ENCODE measurements at places on chromosomes 6 and 20. TPM values are rescaled to one million over a fixed set of nuclear protein-coding genes. Genes with fewer than 3 reads are reported as not detected.

Gene SENP6
- 169 TPM for polyA plus RNA-seq

Gene ADRM1
- polyA plus RNA-seq: 52.6 TPM

Gene MCCD1
- polyA plus RNA-seq: 16.0 TPM

Gene CLPSL1
- 0.60 TPM for polyA plus RNA-seq

All from left renal cortex interstitium (tissue), 4 donors.